CD4-positive, alpha-beta T cell treated with Interleukin-4 for 1 hour (primary cell): ENCODE measurements at places on chromosomes 16 and 17.

DNA sequence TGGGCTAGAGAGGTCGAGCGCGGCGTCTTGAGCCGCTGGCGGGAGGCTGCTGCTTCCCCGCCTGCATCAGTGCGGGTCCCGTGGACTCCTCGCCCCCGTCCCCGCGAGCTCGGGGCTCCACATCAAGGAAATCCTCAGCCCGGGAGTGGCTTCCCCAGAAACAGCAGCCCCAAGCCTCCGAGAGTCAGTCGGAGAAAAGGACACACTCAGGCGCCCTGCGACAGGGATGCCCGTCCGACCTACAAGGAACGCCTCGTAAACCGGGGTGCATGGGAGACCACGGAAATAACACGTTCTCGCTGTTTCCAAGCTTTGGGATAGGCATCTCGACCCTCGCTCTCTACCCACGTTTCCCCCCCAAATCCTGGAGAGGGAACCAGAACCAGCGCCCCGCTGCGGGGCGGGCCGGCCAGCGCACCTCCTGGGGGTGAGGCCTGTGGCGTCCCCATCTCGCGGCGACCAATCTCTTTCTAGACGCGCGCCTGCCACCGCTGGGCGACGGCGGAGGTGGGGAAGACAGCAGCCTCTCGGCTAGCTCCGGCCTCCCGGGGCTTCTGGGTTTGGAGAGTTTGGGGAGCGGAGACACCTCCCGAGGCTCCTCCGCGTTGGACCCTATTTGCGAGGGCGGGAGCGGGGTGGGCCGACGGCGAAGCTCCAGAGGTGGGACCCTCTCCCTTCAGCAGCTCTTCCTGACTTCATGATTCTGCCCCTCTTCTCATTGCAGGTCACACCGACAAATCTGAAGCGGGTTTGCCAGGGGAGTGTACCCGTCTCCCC is 759 bp upstream of the TP53I13 start:
- peak; percentile 79 for DNase-seq

DNA sequence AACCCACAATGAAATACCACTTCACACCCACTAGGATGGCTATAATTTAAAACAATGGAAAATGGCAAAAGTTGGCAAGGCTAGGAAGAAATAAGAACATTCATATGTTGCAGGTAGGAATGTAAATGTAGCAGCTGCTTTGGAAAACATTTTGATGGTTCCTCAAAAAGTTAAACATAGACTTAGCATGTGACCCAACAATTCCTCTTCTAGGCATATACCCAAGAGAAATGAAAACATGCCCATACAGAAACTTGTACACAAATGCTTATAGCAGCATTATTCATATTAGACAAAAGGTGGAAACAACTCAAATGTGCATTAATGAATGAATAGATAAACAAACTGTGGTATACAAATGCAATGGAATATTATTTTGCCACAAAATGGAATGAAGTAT is 36.1 kb downstream of the MEOX1 start:
- DNase-seq, result no peak

DNA sequence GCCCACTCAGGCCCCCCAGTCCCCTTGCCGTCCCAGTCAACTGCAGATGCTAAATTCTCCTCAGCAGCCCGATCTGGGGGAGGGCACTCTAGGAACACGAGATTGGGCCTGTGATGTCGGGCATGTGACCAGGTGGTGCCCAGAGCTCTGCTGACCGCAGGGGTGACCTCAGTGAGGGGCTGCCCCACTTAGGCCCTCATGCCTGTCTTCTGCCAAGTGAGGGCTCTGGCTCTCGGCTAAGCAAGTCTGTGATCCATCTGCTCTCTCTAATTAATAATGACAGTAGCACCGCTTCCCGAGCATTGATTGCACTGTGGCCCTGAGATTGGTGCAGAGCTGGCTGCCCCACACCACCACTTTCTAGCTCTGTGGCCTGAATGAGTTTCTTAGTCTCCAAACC is 138.8 kb downstream of the MRM1 start:
- no peak for DNase-seq

GRCh38 chr16:84443166-84443802 is 61.2 kb downstream of the MEAK7 start:
- DNase-seq, result no peak

GRCh38 chr16:48487287-48487686 is 102.1 kb upstream of the SIAH1 start:
- no peak for DNase-seq

GRCh38 chr16:78390092-78390491 is 290.6 kb downstream of the WWOX start:
- no peak for DNase-seq

- no peak for DNase-seq
Observed at GRCh38 chr17:76388966-76389888, 4.8 kb downstream of the SPHK1 start.

DNA sequence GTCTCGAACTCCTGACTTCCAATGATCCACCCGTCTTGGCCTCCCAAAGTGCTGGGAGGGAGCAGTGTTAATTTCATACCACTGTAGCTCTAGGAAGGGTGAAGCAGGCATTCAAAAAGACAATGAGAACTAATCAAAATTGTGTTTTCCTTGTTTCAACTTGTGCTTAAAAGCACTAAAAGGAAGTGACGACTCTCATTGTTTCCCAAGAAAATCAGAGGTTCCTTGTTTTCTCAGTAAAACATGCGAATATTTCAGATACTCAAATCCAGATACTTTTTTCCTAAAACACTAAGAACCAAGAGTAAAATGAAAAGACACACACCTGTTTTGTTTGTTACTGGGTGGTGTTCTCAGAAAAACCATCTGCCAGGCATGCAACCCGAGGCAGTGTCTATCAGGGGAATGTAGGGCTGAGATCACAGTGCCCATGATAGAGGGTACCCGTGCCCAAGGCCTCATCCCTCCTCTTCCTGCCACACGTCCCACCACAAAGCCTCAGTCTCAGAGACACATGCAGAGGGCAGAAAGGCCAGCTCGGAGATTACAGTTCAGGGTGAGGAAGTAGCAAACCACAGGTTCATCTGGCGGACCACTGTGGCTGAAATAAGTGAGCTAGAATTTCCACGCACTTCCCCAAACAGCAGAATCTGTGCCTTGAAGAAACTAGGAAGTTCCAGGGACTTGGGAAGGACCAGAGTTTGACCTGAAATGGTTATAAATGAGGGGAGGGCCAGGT is 33.7 kb downstream of the GINS3 start:
- DNase-seq, result peak; percentile 30

DNA sequence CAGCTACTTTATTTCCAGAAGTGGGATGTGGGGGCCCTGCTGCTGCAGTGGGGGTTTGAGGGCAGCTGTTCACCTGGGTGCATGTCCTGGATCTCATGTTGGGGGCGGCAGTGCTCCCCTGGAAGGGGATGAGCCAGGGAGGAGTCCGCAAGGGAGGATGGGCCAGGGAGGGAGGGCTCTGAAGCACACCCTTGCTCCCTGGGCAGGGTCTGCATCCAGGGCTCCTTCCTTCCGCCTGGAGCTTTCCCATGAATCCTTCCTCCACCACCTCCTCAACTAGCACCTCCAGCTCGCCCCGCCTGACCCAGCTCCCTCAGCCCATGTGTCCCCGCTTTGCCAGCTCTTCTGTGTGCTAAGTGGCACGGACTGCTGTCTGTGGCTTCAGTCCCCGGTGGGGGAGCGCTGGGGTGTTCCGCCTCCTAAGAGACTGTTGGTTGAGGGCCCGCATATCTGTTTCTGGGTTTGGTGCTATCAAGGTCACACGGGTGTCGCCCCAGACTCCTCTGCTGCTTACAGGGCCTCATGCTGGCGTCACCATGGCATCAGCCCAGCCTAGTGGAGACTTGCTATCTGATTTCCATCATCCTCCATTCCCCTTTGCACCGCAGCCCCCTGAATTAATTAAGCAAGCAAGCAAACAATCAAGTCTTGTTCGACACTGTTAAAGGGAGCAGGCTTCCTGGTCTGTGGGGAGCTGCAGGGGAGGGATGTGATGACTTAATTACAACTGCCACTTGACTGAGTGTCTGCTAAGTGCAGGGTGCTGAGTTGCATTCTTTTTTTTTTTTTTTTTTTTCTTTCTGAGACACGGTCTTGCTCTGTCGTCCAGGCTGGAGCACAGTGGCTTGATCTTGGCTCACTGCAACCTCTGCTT is 71.8 kb downstream of the PRKCA start:
- DNase-seq, result peak; percentile 40

DNA sequence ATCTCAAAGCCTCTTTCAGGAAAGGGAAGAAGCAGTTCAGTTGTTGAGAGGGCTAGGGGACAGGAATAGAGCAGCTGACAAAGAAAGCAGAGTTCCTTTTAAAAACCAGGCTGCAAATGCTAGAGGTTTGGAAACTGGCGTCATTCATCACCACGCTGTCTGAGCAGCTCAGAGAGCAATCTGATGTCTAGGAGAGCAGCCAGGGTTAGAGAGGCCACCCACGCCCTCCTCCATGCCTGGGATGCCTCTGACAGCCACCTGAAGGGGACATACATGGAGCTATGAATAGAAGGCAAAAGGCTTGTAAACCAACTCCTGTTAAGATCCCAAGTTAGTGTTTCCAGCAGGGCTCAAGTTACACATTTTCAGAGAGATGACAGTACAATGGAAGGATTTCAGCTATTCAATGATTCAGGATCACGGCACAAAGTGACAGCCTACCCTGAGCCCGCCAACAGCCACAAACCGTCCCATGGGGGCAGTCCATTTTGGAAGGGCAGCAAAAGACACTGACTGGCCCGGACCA is 12.4 kb downstream of the RAB5C start:
- no peak for DNase-seq

DNA sequence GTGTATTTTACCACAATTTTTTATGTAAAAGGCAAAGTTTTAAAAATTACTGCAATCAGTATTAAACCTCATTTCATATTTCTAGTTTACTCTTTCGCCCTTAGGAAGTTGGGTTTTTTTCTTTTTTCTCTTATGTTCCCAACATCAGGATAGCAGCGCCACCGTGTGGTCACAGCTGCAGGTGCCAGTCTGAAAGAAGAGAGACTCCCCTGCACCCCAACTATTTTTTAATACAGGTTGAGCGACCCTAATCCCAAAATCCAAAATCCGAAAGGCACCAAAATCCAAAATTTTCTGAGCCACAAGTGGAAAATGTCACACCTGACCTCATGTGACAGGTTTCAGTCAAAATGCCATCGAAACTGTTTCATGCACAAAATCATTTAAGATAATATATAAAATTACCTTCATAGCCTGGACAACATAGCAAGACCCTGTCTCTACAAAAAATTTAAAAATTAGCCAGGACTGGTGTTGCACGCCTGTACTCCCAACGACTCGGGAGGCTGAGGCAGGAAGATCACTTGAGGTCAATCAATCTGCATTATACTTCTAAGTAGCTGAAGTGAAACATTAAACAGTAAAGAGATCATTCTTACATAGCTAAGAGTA is 21.8 kb upstream of the ASGR2 start:
- DNase-seq, result peak; percentile 78

- DNase-seq, result no peak
Observed at GRCh38 chr17:40686192-40686591, 17.4 kb downstream of the KRT24 start.

GRCh38 chr17:81044764-81045589 is 10.0 kb downstream of the BAIAP2 start:
- DNase-seq, result no peak

GRCh38 chr16:68375801-68376536 is 65.2 kb downstream of the PRMT7 start:
- DNase-seq, result no peak

- no peak for DNase-seq
Observed at GRCh38 chr16:88768071-88768783, 16.8 kb downstream of the PIEZO1 start.

DNA sequence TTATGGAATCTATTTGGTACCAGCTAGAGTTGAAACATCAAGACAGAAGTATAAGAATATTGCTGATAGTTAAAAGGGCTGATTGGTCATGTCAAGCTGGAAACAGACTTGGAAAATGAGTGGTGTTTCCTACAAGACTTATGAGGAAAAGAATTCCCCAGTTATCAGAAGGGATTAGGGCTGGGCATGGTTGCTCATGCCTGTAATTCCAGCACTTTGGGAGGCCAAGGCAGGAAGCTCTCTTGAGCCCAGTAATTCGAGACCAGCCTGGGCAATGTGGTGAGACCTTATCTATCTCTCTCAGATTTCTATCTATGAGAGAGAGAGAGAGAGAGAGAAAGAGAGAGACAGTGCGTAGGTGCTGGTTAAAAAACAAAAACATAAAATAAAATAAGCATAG is 139.5 kb upstream of the PMFBP1 start:
- DNase-seq, result no peak

GRCh38 chr17:29640413-29640812 is 17.7 kb upstream of the CORO6 start:
- no peak for DNase-seq

- no peak for DNase-seq
Observed at GRCh38 chr16:24815021-24815420, 30.7 kb upstream of the SLC5A11 start.

DNA sequence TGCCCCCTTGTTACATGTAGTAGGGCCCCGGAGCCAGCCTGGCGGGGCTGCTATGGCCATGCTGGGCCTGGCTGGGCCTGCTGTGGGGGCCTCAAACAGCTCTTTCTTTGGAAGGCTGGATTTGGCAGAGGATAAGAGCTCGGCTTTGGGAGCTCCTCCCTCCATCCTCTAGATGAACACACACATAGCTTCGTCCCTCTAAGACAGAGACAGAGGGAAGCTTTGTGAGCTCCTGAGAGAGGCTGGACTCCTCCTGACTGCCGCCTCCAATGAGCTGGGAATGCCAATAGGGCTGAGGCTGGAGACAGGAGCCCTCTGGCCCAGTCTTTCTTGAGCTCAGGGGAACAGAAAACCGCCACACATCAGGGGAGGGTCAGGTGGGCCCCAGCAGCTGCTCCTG is 37.3 kb upstream of the CDC42EP4 start:
- no peak for DNase-seq

GRCh38 chr17:27741971-27742575 is 58.3 kb downstream of the NOS2 start:
- no peak for DNase-seq

DNA sequence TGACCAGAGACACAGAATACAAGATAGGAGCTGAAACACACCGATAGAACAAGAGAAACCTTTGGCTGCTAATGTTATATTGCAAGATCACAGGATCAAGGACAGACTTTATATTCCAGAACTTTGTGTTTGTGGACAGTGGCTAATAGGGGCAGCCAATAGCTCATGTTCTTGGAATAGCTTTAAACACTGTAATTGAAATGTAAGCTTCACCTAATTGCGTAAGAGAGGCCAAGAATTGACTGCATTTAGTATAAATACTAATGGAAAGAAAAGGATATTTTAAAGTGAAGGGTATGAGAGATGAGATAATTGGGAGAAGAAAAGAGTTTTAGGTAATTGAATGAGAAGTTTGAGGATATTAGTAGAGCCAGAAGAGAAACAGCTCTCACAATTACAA is 758.8 kb downstream of the CDH11 start:
- DNase-seq, result no peak
